Activated naive CD4-positive, alpha-beta T cell treated with Interleukin-2 at 50 U/mL for 16 hours (primary cell): ENCODE measurements at places on chromosomes 7 and 10.

DNA sequence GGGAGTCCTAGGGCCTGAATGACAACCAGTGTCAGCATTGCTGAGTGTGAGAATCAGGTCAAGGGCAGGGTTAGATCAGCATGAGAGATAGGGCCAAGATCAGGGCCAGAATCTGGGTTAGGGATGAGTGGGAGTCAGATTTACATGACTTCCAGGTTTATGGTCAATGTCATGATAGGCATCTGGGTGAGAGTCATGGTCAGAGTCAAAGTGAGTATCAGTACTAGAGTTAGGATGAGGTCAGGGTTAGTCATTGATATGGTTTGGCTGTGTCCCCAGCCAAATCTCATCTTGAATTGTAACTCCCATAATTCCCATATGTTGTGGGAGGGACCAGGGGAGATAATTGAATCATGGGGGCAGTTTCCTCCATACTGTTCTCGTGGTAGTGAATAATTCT, 12.3 kb downstream of the MRPS24 start:
- no peak for DNase-seq

GRCh38 chr7:83442911-83443310, 206.0 kb downstream of the SEMA3E start:
- no peak for DNase-seq

DNA sequence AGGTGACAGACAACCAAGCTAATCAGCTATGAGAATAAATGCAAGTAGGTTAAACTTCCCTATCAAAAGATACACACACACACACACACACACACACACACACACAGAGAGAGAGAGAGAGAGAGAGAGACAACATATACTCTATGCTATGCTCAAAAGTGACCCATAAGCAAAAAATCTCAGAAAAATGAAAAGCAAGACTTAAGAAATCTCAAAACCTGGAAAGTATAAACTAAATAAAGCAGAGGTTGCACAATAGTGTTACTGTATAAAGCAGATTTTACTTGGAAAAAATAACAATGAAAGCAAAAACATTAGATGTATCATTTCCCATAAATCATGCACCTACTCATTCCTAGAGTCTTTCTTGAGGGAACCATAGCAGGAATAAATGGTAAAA, 221.5 kb downstream of the INHBA start:
- DNase-seq, result no peak

DNA sequence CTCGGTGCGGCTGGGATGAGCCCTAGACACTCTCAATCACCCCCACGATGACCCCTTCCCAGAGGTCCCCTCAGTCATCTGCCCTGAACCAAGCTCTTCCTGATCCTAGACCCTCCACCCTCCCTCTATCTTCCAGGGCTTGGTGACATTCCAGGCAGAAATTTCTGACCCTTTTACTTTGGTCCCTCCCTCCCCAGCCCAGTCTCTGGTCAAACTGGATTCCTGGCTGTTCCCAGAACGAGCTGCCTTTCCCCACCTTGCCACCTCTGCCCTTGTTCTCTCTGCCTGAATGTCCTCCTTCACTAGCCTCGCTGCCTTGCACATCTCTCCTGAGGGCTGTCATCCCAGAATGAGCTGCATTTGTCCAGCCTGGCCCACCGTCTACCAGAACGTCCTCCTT, 1.3 kb upstream of the CLDN4 start:
- DNase-seq, result no peak

DNA sequence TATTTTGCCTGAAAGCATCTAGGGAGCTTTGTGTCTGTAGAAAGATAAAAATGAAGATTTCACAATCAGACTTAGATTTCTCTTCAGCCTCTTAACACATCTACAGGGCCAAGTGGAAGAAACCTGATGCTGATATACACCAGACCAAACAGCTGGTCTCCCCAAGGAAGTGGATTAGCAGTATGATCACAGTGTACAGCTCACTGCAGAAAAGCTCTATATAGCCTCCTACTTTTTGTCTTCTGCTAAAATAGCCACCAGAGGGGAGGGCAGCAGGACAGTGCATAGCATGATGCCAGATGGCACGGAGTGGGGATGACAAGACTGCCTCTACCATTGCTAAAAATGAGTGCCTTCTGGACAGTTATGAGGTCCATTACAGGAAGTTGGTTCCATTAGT, 16.0 kb downstream of the FAM13C start:
- DNase-seq, result no peak

GRCh38 chr10:59901470-59901869, 4.9 kb downstream of the CCDC6 start:
- no peak for DNase-seq

DNA sequence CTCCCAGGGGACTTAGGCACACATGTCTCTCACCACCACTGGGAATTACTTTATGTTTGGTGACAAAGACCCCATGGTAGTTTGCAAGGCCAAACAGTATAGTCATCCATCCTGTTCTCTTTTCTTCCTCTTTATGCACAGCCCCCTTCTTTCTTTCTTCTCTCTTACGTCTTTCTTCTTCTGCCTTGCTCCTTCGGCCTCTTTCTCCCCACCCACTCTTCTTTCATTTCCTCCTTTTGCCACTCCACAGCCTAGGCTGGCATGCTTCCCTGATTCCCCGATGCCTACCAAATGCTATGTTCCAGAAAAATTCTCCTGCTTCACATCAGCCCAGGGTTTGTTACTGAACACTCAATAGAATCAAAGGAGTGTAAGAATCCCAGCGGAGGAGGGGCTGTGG, 62.4 kb upstream of the MKLN1 start:
- no peak for DNase-seq

DNA sequence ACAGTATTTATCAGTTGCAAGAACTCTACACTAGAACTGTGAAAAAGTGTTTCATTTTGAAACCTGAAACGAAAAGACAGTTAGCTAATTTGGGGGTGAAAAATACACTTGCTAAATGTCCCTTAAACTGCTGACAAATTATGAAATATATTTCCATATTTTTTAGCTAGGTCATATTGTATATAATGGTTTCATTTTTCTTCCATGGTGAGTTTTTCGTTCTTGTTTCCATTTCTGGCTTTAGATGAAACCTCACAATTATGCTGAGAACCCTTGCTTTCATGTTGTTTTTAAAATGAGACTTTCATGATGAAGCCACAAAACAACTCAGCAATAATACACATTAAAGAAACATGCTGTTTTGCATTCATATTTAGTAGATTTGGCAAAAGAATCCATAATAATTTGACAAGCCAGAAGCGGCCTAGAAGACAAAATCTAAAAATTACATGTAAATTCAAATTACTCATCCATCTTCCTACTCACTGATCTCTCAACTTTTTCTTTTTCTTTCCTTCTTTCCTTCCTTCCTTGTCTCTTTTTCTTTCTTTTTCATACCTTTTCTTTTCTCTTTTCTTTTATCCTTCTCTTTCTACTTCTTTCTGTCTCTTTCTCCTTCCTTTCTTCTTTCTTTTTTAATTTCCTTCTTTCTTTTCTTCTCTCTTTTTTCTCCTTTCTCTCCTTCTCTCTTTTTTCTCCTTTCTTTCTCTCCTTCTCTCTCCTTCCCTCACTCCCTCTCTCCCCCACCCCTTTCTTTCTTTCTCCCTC, 46.5 kb upstream of the ITGB8 start:
- no peak for DNase-seq

DNA sequence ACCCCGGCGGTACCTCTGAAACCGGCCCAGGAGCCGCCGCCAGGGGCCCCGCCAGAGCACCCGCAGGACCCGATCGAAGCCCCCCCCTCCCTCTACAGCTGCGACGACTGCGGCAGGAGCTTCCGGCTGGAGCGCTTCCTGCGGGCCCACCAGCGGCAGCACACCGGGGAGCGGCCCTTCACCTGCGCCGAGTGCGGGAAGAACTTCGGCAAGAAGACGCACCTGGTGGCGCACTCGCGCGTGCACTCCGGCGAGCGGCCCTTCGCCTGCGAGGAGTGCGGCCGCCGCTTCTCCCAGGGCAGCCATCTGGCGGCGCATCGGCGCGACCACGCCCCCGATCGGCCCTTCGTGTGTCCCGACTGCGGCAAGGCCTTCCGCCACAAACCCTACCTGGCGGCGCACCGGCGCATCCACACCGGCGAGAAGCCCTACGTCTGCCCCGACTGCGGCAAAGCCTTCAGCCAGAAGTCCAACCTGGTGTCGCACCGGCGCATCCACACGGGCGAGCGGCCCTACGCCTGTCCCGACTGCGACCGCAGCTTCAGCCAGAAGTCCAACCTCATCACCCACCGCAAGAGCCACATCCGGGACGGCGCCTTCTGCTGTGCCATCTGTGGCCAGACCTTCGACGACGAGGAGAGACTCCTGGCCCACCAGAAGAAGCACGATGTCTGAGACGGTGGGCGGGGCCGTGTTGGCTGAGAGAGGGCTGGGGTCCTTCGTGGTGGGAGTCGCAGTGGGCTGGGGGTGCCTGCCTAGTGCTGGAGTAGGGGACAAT, 3.8 kb downstream of the REPIN1 start:
- no peak for DNase-seq

DNA sequence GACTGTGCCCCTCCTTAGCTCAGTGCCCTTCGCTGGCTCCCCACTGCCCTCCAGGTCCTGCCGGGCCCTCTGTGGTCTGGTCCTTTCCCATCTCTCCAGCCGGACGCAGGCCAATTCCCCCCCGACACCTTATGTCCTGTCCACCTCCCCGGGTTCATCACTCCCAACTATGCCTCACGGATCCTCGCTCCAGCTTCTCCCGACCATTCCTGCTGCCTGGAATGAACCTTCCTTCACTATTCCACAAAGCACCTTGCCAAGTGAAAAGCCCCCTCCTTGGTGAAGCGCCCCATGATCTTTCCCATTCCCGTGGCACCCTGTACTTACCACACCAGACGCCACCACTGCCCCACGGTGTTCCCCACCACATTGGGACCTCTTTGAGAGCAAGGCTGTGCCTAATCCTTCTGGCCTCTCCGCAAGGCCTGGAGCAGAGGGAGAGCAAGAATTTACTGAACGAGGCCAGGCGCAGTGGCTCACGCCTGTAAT, 47.2 kb downstream of the TMEM270 start:
- DNase-seq, result no peak

DNA sequence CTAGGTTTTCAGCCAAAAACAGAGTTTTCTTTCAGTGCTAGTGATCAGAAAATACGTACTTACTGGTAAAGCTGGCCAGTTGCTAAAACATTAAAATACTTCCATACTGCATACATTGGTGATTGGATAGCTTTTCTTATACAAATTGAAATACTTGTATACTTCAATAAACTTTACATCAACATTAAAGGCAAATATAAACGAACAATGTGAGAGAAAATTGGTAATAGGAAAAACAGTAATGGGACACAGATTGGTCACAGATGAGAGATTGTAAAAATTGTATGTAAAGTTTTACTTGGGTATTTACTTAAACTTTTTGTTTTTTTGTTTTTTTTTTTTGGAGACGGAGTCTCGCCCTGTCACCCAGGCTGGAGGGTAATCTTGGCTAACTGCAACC, 391.7 kb downstream of the TFEC start:
- no peak for DNase-seq

GRCh38 chr10:91389636-91390512, 20.3 kb upstream of the HECTD2 start:
- DNase-seq, result no peak

GRCh38 chr7:14999331-14999730, 96.8 kb upstream of the DGKB start:
- no peak for DNase-seq

GRCh38 chr7:81690251-81690650, 79.6 kb downstream of the HGF start:
- DNase-seq, result no peak
